ENCODE measurements at places on chromosomes 5 and 9. TPM values are rescaled to one million over a fixed set of nuclear protein-coding genes. Genes with fewer than 3 reads are reported as not detected.

- DNase-seq, result no peak
Observed at GRCh38 chr5:139839918-139840317, 44.3 kb downstream of the PSD2 start.

DNA sequence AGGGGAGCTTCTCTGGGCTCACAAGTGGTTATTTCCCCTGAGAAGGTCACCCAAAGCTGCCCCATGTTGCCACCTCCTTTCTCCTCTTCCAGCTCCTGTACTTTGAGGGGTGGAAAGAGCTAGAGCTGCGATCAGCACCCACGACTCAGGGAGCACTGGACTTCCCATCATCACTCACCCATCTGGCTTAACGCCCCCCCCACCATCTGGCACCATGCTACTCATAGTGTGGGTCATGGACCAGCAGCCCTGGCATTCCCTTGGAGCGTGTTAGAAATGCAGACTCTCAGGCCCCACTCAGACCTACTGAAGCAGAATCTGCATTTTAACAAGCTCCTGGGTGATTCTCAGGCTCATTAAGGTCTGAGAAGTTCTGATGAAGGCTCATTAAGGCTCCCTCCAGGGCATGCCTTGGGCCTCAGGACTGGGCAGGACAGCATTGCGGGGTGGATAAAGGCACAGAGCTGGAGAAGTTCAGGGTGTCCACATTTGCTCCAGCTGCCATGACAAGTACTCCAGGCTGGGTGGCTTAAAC, 67.3 kb downstream of the GALNT12 start:
- no peak for DNase-seq

- no peak for DNase-seq
Observed at GRCh38 chr5:159849437-159850083, 66.7 kb upstream of the ADRA1B start.

GRCh38 chr9:68672215-68672614, 32.8 kb upstream of the PIP5K1B start:
- no peak for DNase-seq

DNA sequence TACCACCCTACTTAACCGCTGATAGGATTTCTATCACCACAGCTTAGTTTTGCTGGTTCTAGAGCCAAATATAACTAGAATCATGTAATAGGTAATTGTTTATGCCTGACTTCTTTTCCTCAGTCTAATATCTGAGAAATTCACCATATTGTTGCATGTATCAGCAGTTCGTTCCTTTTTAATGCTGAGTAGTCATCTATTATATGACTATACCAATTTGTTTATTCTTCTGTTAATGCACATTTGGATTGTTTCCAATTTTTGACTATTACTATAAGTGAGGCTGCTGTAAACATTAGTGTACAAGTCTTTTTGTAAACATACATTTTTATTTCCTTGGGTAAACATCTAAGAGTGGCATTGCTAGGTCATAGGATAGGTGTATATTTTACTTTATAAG, 25.9 kb downstream of the CSNK1G3 start:
- no peak for DNase-seq

- DNase-seq, result no peak
Observed at GRCh38 chr5:167843881-167844572, 447.4 kb upstream of the WWC1 start.

- DNase-seq, result no peak
Observed at GRCh38 chr5:38825494-38825893, 20.3 kb upstream of the OSMR start.

DNA sequence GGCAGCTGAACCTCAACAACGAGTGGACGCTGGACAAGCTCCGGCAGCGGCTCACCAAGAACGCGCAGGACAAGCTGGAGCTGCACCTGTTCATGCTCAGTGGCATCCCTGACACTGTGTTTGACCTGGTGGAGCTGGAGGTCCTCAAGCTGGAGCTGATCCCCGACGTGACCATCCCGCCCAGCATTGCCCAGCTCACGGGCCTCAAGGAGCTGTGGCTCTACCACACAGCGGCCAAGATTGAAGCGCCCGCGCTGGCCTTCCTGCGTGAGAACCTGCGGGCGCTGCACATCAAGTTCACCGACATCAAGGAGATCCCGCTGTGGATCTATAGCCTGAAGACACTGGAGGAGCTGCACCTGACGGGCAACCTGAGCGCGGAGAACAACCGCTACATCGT, 12.4 kb upstream of the PHYHD1 start:
- DNase-seq, result no peak

GRCh38 chr5:74613283-74613682, 27.2 kb downstream of the ENC1 start:
- no peak for DNase-seq

DNA sequence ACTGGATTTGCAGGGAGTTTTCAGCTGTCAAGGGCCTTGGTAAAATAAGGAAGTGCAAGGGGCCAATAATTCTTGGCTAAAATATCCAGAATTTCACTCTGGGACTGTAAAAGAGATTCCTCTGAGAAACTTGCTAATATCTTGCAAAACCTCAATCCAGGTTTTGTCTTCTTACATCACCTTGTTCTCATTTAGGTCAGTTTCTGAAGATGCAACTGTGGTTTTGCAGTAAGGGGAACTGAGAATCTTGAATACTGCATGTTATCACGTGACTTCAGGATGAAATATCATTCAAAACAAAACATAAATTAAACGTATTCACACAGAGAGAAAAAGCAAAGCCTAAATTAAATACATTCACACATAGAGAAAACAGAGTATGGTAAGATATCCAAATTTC, 35.0 kb upstream of the RIC1 start:
- DNase-seq, result no peak

- DNase-seq, result no peak
Observed at GRCh38 chr5:74679966-74680365, 5.1 kb upstream of the HEXB start.

- no peak for DNase-seq
Observed at GRCh38 chr9:112084334-112084733, 90.8 kb downstream of the SUSD1 start.

DNA sequence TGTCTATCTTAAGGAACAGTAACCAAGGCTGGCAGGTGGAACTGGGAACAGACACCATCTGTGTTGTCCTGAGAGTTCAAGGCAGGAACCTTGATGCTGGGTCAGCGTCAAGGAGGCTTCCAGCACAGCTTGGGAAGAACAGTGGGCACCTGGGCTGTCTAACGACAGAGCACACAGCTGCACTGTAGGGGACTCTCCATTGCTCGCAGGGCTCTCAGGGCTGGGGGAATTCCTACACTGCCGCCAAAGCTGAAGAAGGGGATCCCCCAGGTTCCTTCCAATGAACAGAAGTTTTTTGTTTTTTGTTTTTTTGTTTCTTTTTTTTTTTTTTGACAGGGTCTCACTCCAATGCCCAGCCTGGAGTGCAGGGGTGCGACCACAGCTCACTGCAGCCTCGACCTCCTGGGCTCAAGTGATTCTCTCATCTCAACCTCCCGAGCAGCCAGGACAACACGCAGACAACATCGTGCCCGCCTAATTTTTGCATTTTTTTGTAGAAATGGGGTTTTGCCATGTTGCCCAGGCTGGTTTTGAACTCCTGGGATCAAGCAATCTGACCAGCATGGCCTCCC, 81.9 kb downstream of the PTPN3 start:
- no peak for DNase-seq

DNA sequence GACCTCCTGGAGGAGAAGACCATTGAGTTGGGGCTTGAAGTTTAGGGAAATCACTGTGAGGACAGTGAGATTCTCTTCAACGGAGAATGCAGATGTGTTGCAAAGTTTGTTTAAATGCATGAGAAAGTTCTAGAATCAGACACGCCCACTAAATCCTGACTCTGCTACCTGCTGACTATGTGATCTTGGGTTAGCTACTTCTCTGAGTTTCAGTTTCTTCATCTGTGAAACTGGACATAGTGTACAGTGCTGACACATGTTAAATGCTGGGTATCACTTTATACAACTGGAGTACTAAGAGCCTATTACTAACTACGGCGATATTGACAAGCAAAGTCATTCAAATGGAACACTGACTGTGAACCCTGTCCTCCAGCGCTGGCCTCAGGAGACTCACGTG, 255.5 kb downstream of the HSPA4 start:
- no peak for DNase-seq

GRCh38 chr5:79573983-79574890, 38.0 kb upstream of the TENT2 start:
- DNase-seq, result no peak

DNA sequence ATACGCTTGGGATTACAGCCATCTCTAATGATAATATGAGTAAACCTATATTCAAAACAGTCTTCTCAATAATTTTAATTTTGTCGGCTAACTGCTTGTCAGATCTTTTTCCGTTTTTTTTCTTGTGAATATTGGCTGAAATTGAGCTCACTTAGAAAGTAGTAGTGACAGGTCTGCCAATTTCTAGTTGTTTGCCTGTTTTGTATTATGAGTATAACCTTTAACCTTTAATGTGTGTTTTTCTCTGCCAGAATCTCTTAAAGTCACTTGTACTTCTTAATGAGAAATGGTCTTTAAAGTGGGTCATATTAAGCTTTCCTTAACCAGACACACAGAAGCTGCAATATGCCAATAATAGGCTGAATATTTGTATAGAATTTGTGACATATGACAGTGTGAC, 511.0 kb downstream of the CSNK1G3 start:
- DNase-seq, result no peak

- DNase-seq, result no peak
Observed at GRCh38 chr5:1718669-1719068, 81.0 kb downstream of the MRPL36 start.

DNA sequence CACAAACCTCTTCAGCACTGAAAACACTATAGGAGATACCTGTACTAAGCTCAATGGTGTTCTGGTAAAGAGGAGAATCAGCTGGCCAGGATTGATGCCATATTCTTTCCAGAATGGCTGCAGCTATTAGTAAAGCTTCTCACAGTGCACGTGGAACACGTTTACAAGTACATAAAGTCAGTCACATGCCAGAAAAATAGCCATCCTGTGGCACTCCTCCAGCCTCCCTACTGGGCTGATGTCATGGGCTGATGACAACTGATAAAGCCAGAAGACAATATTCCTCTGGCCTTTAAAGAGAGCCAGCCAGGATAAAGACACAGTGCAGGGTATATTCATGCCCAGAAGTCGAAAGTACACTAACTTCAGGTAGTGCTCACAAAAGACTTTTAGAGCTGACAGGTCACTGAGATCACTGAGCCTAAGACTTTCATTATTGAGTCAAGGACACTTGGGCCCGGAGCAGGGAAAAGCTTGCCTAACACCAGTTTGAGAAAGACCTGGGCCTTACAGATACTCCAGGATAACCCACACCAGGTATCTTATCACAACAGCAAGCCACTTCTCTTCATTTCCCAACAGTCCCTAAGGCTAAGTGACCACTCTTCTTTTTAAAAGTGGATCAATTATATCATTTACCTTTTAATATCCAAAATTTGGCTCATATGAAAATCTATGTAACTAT, 29.4 kb downstream of the ABITRAM start:
- DNase-seq, result no peak

TLX3 gene
- not detected for total RNA-seq

NXNL2 gene
- total RNA-seq, result not detected

EMB gene
- total RNA-seq, result 2.6 TPM

RASGEF1C gene
- not detected for total RNA-seq

FOXD4L3 gene
- total RNA-seq, result not detected

REXO4 gene
- total RNA-seq, result 21.8 TPM

OR1J2 gene
- not detected for total RNA-seq

IFNA7 gene
- not detected for total RNA-seq

SLC34A1 gene
- not detected for total RNA-seq

ARID3C gene
- total RNA-seq, result not detected
